ENCODE measurements at places on chromosomes 5 and 9.
A peak's percentile ranks its signal among the peaks of the same experiment; 100 is the strongest.

DNA sequence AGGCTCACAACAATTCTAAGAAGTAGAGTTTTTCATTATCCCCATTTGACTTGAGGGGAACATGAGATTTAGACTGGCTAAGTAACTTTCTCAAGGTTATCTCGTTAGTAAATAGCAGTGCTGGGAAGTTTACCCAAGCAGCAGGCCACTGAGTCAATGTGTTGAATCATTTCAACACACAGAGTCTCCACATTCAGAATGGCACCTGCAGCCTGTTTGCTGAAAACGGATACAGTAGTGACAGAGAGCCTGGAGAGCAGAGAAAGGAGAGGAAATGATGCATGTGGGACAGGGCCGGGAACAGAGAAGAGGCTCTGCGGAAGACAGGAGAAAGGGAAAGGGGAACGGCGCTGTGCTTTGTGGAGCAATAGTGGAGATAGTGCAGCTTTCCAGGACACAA, 33.5 kb upstream of the ZSWIM6 start:
- peak; percentile 21 for DNase-seq

GRCh38 chr9:19988281-19988680, 199.4 kb upstream of the SLC24A2 start:
- no peak for DNase-seq

- DNase-seq, result no peak
Measured at GRCh38 chr9:74036549-74037231, 460.4 kb upstream of the RORB start.

DNA sequence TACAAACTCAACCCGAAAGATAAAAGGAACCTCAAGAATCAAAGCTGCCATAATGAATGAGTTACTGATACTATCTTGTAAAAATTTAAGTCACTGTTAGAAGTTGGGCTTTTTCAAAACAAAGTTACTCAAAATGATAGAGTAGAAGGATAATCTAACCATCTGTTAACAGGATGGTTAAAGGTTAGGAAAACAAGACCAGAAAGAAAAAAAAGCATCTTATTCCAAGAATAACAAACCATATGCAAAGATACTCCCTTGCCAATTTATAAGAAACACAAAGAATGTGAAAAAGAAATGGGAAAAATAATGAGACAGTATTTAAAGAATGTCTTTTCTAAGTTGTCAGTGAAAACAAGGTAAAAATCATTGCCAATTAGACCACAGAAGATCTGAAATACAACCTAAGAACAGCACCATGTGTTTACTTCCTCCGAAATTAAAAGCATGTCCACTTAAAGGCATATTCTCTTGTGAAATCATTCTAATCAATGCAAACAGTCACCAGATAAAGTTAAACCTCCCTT, 51.2 kb downstream of the STRBP start:
- DNase-seq, result no peak

DNA sequence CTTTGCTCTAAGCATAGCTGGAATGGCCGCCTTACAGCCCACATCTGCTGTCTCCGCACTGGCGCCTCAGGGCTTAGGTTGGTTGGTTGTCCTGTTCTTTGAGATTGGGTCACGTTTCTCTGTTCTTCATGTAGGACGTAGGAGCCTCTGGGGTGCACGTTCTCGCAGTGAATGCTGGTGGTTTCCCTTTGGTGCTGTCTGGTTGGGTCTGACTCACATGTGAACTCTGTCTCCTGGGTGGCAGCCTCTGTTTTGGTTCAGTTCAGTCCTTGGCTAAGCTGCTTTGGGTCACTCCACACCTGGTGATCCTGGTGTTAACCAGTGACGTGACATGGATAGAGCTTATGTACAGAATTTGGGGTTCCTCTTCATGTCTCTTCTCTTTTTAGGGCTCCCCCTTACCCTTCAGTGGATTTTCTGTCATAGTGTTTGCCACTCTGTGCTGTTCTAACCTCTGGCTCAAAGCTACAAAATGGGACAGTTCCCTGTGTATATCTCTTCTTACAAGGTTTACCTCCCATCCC, 12.6 kb upstream of the LPCAT1 start:
- DNase-seq, result no peak

DNA sequence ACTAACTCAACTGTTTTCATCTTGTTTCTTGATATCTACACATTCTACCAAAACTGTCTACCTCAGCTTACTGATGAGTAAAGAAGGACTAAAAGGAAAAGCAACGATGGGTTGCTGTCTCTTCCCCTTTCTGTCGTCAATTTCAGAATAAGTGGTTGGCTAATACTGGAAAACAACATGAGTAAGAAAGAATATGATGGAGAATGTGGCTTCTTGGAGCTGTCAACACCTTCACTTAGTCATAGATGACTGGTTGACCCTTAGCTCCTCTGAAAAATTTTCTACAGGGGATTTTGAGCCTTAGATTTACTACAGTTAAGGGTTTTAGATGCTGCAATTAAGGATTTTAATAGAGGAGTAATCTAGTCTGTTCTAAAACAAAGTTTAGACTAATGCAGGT, 797.9 kb downstream of the TLE4 start:
- no peak for DNase-seq

- no peak for DNase-seq
Measured at GRCh38 chr5:122984425-122984824, 52.1 kb downstream of the PPIC start.

- no peak for DNase-seq
Measured at GRCh38 chr9:124208571-124208970, 49.2 kb upstream of the NEK6 start.

DNA sequence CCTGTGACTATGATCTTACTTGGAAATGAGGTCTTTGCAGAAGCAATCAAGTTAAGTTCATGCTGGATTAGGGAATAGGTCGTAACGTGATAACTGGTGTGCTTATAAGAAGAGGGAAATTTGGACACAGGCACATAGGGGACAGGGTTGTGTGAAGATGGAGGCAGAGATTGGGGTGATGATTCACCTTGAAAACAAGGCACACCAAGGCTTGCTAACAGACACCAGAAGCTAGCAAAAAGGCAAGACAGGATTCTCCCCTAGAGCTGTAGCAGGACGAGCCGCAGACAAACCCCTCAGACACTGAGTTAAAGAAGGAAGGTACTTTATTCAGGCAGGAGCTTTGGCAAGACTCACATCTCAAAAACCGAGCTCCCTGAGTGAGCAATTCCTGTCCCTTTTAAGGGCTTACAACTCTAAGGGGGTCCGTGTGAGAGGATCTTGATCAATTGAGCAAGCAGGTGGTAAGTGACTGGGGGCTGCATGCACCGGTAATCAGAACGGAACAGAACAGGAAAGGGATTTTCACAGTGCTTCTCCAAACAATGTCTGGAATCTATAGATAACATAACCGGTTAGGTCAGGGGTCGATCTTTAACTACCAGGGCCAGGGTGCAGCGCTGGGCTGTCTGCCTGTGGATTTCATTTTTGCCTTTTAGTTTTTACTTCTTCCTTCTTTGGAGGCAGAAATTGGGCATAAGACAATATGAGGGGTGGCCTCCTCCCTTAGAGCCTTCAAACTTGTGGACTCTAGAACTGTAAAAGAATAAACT, 57.5 kb upstream of the S1PR3 start:
- no peak for DNase-seq

GRCh38 chr9:105128908-105129600, 115.4 kb upstream of the SLC44A1 start:
- DNase-seq, result no peak

DNA sequence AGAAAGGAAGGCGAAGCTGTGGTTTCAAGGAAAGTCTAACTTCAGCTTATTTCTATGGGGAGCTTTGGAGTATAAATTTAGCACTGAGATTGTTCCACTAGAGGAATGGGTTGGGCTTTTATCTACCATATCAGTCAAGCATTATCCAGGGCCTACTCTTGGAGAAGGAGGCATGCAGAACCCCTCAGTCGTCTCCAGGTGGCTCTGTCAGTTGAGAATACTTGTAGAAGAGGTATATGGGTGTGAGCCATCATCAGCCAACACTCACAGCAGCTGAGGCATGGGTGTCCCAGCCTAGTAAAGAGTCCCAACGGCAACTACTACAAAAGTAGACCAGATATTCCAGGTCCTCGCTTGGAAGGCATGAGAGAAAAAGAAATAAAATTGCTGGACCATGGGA, 548.5 kb upstream of the GRAMD2B start:
- DNase-seq, result no peak

DNA sequence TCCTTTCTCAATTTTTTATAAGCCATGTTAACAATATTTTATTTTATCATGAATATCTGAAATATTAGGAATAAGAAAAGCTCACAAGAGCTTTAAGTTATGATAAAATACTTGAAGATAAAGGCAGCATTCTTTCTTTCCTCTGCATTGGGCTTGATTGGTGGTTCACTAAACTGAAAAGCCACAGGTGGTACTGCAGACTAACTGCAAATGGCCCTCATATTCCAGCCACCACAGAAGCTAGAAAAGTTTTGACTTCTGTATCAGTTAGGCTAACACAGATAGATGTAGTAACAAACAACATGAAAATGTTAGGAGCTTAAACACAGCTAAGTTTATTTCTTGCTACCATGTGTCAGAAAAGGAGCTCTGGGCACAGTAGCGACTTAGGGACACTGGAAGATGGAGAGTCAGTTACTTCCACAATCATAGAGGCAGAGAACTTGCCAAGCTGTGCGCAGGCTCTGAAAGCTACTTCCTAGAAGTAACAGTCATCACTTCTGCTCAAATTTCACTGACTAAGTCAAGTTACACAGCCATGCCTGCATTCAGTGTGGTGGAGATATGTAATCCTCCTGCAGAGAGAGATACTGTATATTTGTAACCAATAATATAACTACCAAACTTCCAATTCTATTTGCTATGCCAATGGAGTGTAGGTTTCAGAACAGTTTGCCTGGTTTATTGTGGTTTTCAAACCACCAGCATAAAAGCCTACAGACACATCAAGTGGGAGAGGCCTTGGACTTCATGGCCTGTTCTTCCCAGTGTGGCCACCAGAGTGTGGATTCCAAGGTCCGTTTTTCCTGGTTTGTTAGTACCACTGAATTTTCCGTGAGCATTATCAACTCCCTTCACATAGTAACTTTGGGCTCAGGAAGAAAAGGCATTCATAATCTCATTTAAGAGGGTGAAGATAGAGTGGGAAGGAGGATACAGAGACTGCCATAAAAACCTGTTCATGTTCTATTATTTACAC, 268.3 kb downstream of the PJA2 start:
- DNase-seq, result no peak

DNA sequence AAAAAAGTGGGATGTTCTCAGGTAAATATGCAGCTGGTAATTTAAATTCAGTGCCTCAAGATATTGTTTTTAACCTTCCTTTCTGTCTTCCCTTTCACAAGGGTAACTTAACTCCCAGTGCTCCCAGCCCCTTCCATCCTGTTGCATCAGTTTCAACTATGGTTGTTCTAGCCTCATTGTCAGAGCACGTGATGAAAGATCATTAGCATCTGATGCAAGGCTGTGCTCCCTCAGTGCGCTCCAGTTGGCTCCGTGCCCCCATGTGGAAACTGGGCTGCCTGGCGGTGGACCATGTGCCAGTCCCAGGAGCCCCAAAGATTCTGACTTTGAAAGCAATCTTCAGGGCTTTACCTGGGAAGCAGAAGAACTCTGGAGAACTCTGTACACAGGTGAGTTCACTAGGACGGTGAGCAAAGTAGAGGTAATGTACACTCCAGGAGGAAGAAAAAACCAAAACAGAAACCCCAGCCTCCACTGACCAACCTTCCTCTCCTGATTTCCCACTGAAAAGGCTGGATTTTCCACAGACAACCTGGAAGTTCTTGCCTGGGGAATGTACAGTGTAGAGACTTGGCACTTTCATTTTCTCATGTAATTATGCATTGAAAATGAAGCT, 96.9 kb downstream of the SLC1A3 start:
- DNase-seq, result no peak

GRCh38 chr5:86760661-86761060, 142.9 kb downstream of the COX7C start:
- DNase-seq, result no peak

- DNase-seq, result no peak
Measured at GRCh38 chr9:136717399-136717798, 5.0 kb downstream of the DIPK1B start.

- no peak for DNase-seq
Measured at GRCh38 chr5:122392824-122393223, 80.8 kb downstream of the SNCAIP start.

GRCh38 chr9:128081056-128081455, 13.0 kb downstream of the SLC25A25 start:
- no peak for DNase-seq

DNA sequence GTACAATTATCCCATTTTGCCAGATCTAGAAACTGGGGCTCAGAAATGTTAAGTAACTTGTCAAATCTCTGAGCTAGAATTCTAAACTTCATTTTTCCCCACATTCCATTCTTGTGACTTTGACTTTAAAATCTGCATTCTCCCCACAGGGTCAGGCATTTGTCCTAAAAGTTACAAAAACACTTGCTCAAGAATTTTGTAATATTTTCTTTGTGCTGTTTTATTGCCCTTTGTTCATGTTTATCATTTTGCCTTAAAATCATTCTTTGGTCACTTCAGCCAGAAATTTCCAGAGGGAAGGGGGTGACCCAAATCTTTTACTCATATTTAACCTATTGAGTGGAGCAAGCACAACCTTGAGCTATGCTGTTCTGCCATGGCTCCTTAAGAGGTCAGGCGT, 120.1 kb upstream of the CCL21 start:
- no peak for DNase-seq

- no peak for DNase-seq
Measured at GRCh38 chr5:123483446-123484077, 28.4 kb upstream of the CSNK1G3 start.

DNA sequence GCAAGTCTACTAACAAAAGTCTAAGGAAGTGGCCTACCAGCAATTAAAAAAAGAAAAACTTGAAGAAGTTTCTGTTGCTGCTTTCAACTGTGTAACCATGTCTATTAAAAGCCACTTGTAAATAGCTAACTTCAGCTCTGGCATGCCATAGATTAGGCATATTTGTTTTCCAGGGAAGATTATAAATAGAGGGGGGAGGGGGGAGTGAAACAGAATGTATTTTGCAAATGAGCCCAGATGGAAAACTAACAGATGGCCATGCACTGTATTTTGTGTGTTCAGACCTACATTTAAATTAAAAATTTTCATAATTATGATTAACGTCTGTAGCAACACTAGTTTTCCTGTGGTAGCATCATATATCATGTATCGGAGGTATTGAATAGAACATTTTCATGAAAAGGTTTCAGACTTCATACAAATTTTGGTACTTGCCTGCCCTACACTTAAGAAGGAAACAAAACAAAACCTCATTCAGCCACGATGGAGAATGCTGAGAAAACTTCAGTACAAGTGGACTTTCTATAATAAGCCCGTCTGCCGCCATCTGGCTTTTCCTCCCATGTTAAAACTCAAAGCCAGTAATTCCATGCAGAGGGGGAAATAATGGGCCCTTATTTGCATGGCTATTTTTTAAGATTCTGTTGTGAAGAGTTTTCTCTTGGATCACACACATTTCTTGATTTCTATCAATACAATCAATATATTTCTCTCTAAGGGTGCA, 220.4 kb upstream of the SMARCA2 start:
- no peak for DNase-seq
